IMR-90 (cell line): ENCODE measurements at places on chromosomes 7 and 10. TPM values are rescaled to one million over a fixed set of nuclear protein-coding genes. Genes with fewer than 3 reads are reported as not detected.

GRCh38 chr10:16611037-16611436, 89.4 kb upstream of the C1QL3 start:
- H3K36me3 ChIP-seq, result no peaks in the 10 kb centered on the region
- H3K4me1 ChIP-seq, result no peaks in the 10 kb centered on the region
- H3K27ac ChIP-seq, result no peak overlapping the region
- no peaks in the 10 kb centered on the region for H3K27me3 ChIP-seq

DNA sequence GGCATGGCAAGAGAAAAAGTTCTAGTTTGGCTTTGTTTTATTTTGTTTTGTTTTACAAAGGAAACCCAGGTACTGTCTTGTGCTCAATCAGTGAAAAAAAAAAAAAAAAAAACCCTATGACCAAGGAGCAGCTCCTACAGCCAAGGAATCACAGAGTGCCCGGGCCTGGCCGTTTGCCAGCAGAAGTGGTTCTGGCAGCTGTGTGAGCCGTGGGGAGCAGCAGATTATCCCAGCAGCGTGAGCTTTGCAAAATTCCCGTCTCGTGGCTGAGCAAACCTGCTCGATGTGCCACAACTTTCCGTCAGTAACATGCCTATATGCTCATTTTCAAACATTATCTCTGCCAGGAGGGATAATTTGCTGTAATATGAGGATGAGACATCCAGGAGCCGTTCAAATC, 293.7 kb downstream of the POU6F2 start:
- no peak overlapping the region for H3K4me3 ChIP-seq
- no peaks in the 10 kb centered on the region for H3K27me3 ChIP-seq
- no peaks in the 10 kb centered on the region for H3K36me3 ChIP-seq
- DNase-seq, result no peak
- H3K27ac ChIP-seq, result no peak overlapping the region

GRCh38 chr7:111262293-111263116, 171.6 kb downstream of the LRRN3 start:
- no peaks in the 10 kb centered on the region for H3K36me3 ChIP-seq
- no peak for DNase-seq
- H3K4me1 ChIP-seq, result peaks cover 12% of the 10 kb centered on the region
- H3K27ac ChIP-seq, result no peak overlapping the region
- no peaks in the 10 kb centered on the region for H3K27me3 ChIP-seq
- H3K4me3 ChIP-seq, result no peak overlapping the region

Gene ABCB1
- polyA plus RNA-seq, result 0.72 and 0.80 TPM in 2 replicates

Gene TMEM176A
- polyA plus RNA-seq, result not detected in 2 replicates

GRCh38 chr7:157253850-157254249, 83.0 kb upstream of the DNAJB6 start:
- no peak overlapping the region for H3K27ac ChIP-seq
- no peaks in the 10 kb centered on the region for H3K4me1 ChIP-seq
- H3K36me3 ChIP-seq, result peaks cover 36% of the 10 kb centered on the region

Gene CLDN3
- polyA plus RNA-seq, result 0.12 and 0.16 TPM in 2 replicates

DNA sequence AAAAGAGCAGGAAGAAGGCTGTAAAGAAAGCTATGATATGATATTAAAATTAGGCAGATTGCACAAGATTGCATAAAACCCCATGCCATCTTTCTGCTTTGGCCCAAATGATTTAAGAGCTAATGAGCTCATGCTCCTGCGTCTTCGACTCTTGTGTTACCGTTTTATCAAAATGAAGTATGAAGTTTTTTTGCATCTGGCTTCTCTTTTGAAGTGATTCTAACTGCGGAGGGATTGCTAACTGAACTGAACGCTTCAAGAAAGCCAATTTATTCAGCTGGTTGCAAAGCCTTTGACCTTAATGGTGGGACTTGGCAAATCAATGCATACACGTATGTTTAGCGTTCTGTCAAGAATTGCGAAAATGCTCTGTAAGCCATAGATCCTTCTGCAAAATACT, 282.9 kb downstream of the TWIST1 start:
- no peak for DNase-seq
- H3K36me3 ChIP-seq, result no peaks in the 10 kb centered on the region
- no peaks in the 10 kb centered on the region for H3K27me3 ChIP-seq
- H3K4me3 ChIP-seq, result no peak overlapping the region
- H3K27ac ChIP-seq, result no peak overlapping the region

DNA sequence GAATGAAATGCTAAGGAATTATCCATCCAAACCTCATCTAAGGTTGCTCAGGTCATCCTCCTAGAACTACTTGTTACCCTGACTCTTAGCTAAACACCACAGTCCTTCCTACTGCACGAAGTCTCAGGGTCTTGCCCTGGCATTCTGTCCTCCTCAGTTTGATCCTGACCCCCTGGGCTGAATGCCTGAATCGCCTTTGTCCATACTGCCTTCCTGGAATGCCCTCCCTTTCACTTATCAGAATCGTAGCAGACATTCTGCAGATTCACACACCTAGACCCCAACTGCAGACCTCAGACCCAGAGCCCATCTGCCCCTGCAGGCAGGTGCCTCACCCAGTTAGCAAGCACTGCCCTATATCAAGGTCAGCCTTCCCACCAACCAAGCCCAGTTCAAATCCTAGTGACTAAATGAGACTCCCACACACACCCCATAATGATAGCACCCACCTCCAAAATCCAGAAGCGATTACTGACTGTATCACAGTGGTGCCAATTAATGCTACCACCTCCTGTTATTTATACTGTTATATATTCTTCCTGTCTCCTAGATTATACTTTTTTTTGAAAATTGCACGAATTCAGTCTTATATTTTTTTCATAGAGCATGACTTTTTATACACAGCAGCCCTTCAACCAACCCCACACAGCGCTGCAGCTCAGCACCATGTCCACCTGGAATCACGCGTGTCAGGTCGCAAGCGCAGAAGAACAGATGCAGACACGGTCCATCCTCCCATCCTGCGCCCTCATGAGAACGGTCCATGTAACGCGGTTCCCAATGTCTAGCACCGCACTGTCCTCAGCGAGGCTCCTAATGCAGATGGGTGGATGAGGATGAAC, 3.7 kb downstream of the PARD3 start:
- no peak overlapping the region for H3K27ac ChIP-seq
- peaks cover 12% of the 10 kb centered on the region for H3K4me1 ChIP-seq
- H3K4me3 ChIP-seq, result no peak overlapping the region
- no peak for DNase-seq
- no peaks in the 10 kb centered on the region for H3K36me3 ChIP-seq
- H3K27me3 ChIP-seq, result no peaks in the 10 kb centered on the region

- peaks cover 48% of the 10 kb centered on the region for H3K36me3 ChIP-seq
- no peak overlapping the region for H3K27ac ChIP-seq
- peaks cover 3% of the 10 kb centered on the region; the same call in 1 of the 2 replicates for H3K4me1 ChIP-seq
- no peak overlapping the region for H3K4me3 ChIP-seq
- DNase-seq, result peak; percentile 54
- H3K27me3 ChIP-seq, result no peaks in the 10 kb centered on the region
Measured at GRCh38 chr7:74104702-74105101, 21.1 kb downstream of the LIMK1 start.

DNA sequence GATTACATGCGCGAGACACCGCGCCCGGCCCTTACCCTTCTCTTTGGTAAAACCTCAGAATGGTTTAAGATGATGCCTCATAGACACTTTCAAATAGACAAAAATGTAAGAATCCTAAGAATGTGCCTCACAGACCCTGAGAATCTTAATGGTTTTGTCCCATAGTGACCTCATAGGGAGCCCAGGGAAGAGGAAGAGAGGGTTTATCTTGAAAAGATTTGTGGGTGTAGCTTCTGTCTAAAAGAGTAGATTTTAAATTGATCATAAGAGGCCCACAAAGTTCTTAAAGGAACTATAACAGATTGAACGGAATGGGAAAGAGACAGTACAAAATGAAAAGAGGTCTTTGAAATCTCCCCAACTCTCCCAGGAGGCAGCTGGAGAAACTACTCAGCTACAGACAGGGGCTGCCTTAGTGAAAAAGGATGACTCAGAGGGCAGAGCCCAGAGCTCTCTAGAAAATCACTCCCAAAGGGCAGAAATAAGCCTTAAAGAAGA, 220.6 kb downstream of the ADRA2A start:
- no peaks in the 10 kb centered on the region for H3K4me1 ChIP-seq
- DNase-seq, result no peak
- H3K27me3 ChIP-seq, result no peaks in the 10 kb centered on the region
- no peak overlapping the region for H3K27ac ChIP-seq
- H3K36me3 ChIP-seq, result no peaks in the 10 kb centered on the region

Gene ZNF365
- polyA plus RNA-seq, result 1.0 and 1.2 TPM in 2 replicates

- H3K27me3 ChIP-seq, result no peaks in the 10 kb centered on the region
- no peak overlapping the region for H3K27ac ChIP-seq
- no peak overlapping the region for H3K4me3 ChIP-seq
- no peaks in the 10 kb centered on the region for H3K36me3 ChIP-seq
- peak; percentile 8 for DNase-seq
- peaks cover 9% of the 10 kb centered on the region for H3K4me1 ChIP-seq
Measured at GRCh38 chr10:62742536-62743061, 61.9 kb upstream of the ADO start.

GRCh38 chr7:49580000-49580399, 193.4 kb upstream of the VWC2 start:
- DNase-seq, result no peak
- no peaks in the 10 kb centered on the region for H3K36me3 ChIP-seq
- H3K27me3 ChIP-seq, result no peaks in the 10 kb centered on the region
- no peak overlapping the region for H3K4me3 ChIP-seq

GRCh38 chr10:69337296-69338132, 59.2 kb downstream of the HK1 start:
- no peaks in the 10 kb centered on the region for H3K27me3 ChIP-seq
- H3K4me3 ChIP-seq, result no peak overlapping the region
- DNase-seq, result peak; percentile 86
- H3K4me1 ChIP-seq, result peaks cover 28% of the 10 kb centered on the region
- H3K27ac ChIP-seq, result peak overlapping the region; percentile 61
- H3K36me3 ChIP-seq, result no peaks in the 10 kb centered on the region; the same call in 1 of the 2 replicates

Gene CRYGN
- polyA plus RNA-seq, result not detected in 2 replicates

DNA sequence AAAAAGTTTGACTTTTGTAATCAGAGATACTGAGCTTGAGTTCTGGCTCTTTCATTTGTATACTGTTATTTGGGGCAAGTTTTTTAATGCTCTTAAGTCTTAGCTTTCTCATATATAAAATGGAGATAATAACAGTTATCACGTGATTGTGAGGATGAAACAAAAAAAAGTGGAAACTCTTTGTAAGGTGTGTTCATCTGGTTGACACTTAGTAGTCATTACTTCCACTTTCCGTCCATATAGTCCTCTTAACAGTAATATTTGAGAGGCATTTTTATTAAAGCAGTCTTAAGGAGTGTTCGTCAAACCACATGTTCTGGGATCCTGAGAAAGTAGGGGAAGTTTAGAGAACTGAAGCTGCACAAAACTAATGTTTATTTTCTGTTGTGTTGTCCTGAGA, 65.6 kb downstream of the PTEN start:
- no peaks in the 10 kb centered on the region for H3K27me3 ChIP-seq
- H3K4me3 ChIP-seq, result no peak overlapping the region
- peaks cover 3% of the 10 kb centered on the region; the same call in 1 of the 2 replicates for H3K4me1 ChIP-seq
- H3K36me3 ChIP-seq, result peaks cover 6% of the 10 kb centered on the region
- H3K27ac ChIP-seq, result no peak overlapping the region

DNA sequence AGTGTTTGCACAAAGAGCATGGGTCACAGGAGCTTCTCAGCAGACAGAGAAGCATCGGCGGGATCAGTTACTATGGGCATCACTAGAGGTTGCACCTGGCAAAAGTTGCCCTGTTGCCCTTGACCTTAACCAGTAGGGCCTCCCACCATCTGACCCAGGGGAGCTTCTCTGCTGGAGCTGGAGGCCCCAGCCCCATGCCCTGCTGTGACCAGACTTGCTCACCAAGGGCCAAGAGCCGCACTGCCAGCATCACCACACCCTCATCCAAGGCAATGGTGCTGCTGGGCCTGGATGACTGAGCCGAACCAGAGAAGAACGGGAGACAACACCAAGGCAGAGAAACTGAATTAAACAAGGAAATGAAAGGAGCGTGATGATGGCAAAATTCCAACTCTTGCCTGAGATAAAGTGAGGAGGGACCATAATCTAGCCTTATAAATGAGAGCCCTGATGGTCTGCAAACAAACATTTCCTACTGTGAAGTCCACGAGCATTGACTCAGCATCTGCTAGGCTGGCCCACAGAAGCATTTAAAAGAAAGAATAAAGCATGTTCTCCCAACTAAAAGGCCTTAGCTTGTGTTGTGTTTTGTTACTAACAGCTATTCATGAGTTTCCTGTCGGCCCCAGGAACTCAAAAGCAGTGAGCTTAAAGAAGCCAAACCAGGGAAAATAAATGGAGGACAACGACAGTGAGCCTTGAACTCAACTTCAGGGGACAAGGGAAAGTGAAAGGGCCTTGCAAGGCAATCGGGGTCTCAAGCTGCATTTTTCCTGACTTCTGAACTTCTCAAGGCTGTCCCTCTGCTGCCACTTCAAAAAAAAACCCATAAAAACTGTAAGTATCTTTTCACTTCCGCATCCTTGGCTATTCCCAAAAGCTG, 60.4 kb downstream of the AFAP1L2 start:
- H3K27ac ChIP-seq, result no peak overlapping the region
- no peaks in the 10 kb centered on the region; the same call in 1 of the 2 replicates for H3K4me1 ChIP-seq
- peaks cover 8% of the 10 kb centered on the region for H3K27me3 ChIP-seq
- H3K36me3 ChIP-seq, result no peaks in the 10 kb centered on the region
- no peak for DNase-seq

DNA sequence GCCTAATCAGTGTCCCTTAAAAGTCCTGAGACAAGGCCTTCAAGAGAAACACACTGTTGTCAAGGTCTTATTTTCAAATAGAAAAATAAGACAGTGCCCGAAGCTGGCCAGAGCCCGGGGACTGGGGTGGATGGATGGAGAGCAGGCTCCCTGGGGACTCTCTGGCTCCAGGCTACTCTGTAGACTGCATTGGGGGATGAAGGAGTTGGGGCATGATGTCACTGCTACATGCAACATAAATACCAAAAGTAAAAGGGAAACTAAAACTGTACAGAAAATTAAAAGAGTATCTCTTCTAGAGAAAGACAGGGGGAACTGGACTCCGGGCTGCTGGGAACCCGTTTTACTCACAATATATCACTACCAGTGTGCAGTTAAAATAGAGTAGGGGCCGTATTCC, 629.8 kb downstream of the KCNMA1 start:
- H3K36me3 ChIP-seq, result no peaks in the 10 kb centered on the region; the same call in 1 of the 2 replicates
- DNase-seq, result no peak
- H3K4me3 ChIP-seq, result no peak overlapping the region

DNA sequence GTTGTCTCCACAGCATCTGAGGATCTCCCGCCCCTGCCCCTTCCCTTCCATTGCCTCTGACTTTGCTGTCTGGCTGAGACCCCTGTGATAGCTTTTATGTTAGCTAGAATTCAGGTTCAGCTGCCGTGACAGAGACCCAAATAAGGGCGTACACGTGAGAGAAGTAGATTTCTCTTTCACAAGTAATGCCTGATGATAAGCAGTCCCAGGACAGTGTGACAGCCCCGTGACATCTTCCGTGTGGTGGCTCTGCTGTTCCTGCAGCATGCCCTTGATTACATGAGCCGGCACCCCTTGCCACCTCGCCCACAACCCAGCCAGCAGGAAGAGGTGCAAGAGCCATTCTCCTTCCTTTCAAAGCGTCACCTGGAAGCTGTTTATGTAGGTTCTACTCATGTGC, 130.9 kb upstream of the PODXL start:
- H3K36me3 ChIP-seq, result no peaks in the 10 kb centered on the region
- no peak for DNase-seq
- no peak overlapping the region for H3K4me3 ChIP-seq
- no peak overlapping the region for H3K27ac ChIP-seq
- no peaks in the 10 kb centered on the region for H3K4me1 ChIP-seq
